ENCODE measurements at places on chromosomes 7 and 10. TPM values are rescaled to one million over a fixed set of nuclear protein-coding genes. Genes with fewer than 3 reads are reported as not detected.

Gene DKK1
- 165 TPM for total RNA-seq

Gene MORN4
- 8.8 TPM for total RNA-seq

Gene NUTM2B
- total RNA-seq = 0.37 TPM

Gene ARPC1A
- 203 TPM for total RNA-seq

Gene GIMAP5
- 0.14 TPM for total RNA-seq

Gene CRPPA
- total RNA-seq = 1.8 TPM

Gene ARHGEF5
- total RNA-seq = 0.71 TPM

Gene GRID2IP
- total RNA-seq = not detected

Gene CASTOR2
- 15.1 TPM for total RNA-seq
